Mucosa of descending colon (tissue), 3 donors: ENCODE measurements at places on chromosomes 3 and 15. TPM values are rescaled to one million over a fixed set of nuclear protein-coding genes. Genes with fewer than 3 reads are reported as not detected.

DNA sequence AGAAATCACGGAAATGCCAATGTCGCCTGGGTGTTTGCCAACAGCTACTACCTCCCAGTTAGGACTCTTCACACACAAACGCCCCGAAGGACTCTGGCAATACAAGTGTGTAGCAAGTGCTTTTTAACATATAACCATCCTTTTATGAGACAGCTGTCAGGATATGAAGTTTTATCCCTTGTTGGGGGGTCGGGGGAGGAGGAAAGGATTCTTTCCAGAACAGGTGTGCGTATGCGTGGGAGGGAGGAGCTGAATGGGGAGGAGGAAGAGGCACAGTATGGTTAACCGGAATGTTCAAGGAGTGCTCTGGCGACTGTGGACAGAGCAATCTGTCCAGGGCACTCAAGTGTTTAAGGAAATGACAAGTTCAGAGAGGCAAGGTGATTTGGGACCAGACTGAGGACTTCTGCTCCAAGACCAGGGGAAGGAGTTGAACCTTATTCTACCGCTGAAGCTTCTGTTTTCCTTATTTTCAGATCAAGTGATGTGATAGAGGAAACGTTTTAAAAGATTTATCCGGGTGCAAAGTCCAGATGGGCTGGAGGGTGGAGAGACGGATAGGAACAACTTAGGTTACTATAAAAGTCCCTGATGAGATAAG is 1.3 kb downstream of the TSPAN3 start:
- DNase-seq = peak; percentile 51

Gene GOLGA8S
- total RNA-seq = 0.07 TPM

GRCh38 chr15:59176653-59177316 is 29.9 kb upstream of the LDHAL6B start:
- no peak for DNase-seq

- DNase-seq = peak; percentile 49
These were observed 2.7 kb downstream of the TMEM108 start for GRCh38 chr3:133040696-133041523.

Gene AHSG
- not detected for total RNA-seq

- DNase-seq = no peak
These were observed 243.7 kb downstream of the CADPS start for GRCh38 chr3:62631488-62631887.

DNA sequence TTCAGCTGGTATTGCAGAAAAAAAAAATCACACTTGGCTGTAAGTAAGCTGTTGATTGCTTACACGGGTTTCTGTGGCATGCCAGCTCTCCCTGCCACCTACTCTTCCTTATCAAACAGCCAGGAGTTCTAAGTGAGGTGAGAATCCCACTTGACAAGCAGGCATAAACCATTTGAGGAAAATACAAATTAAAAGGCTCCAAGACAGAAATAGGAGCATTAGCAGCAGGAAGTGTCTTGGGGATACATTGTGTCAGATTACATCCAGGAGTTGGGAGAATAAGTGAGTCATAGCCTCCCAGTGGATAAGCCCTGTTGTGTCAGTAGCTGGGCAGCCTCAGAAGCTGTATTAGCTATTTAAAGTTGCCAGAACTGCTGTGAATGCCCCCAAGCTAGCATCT is 256.0 kb downstream of the CNTN4 start:
- no peak for DNase-seq

DNA sequence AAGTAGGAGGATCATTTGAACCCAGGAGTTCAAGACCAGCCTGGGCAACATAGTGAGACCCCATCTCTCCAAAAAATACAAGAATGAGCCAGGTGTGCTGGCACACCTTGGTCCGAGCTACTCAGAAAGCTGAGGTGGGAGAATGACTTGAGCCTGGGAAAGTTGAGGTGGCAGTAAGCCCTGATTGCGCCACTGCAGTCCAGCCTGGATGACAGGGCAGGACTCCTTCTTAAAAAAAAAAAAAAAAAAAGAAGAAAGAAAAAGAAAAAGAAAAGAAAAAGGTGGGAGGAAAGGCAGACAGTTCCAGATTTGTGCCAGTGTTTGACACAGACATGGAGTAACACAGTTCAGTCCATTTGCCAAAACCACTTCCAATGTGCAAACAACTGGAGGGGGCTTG is 75.7 kb downstream of the ATP10A start:
- DNase-seq = no peak

Gene CORO2B
- 1.3 TPM for total RNA-seq

DNA sequence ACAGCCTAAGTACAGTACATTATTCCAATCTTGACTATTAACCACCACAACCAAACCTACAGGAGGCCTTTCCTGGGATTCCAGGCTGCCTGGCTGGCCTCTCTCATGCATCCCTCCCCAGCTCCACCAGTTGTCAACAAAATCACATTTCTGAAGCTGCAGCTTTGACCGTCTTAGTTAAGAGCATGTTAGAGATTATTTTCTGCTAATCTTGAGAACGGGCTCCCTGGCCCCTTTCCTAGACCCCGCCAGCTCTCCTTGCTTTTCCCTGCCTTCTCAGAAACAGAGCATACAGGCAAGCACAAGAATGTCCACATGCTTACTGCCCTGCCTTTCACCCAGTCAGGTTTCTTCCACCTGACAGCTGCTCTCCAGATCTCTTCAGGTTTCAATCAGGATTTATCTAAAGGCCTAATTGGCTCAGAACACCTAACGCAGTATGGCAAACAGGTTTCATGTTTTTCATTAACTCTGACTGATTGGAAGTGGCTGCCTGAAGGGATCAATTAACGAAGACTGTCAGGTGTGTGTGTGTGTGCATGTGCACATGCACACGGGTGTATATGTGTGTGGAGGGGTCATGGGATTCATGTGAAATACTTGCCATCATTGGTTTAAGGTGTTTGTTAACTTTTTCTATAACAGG is 12.3 kb downstream of the KY start:
- no peak for DNase-seq

DNA sequence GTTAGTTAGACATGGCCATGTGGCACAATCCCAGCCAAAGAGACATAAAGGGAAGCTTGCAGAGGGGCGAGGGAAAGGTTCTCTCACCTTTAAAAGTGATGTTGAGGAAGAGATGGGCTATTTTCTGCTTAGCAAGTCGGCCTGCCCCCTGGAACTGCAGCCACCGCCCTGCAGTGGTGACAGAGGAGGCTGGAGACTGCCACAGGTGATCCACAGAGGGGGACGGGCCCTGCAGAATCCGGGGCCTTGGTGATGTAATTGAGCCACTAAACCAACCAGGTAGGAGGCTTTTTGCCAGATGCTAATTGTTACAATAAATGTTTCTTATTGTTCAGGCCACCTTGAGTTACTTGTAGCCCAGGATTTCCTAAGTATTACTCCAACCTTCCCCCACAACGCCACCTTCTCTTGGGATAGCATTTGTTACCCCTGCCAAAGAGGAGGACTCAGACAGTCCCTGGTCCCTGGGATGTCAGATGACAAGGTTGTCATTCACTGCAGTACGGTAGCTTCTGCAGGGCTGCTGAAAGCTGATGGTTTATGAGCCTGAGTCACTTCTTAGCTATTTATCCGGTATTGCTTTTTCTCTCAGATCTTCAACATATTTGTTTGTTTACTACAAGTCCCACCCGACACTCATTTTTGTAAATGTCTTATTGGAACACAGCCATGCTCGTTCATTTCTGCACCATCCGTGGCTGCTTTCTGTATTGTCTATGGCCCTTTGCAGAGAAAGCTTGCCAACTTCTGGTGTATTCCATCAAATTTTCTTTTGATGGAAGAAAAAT is 63.3 kb upstream of the SEC61A1 start:
- no peak for DNase-seq

Gene C3orf52
- 36.3 TPM for total RNA-seq

GRCh38 chr15:73983211-73983727 is 8.8 kb downstream of the STOML1 start:
- DNase-seq = no peak

- DNase-seq = peak; percentile 32
These were observed 423.7 kb upstream of the SEMA6D start for GRCh38 chr15:47293466-47294162.
